CD14-positive monocyte (primary cell): ENCODE measurements at places on chromosomes 6 and 20. TPM values are rescaled to one million over a fixed set of nuclear protein-coding genes. Genes with fewer than 3 reads are reported as not detected.

- no peaks in the 10 kb centered on the region for H3K27me3 ChIP-seq
- H3K36me3 ChIP-seq, result no peaks in the 10 kb centered on the region
- peaks cover 97% of the 10 kb centered on the region for H3K4me1 ChIP-seq
- no peak for DNase-seq
- H3K4me3 ChIP-seq, result no peak overlapping the region
- H3K27ac ChIP-seq, result no peak overlapping the region
These were observed 188.4 kb downstream of the JARID2 start for GRCh38 chr6:15434263-15434662.

GRCh38 chr20:914727-915498 lies 1.2 kb downstream of the ANGPT4 start:
- peaks cover 36% of the 10 kb centered on the region for H3K4me1 ChIP-seq
- H3K36me3 ChIP-seq, result no peaks in the 10 kb centered on the region
- no peaks in the 10 kb centered on the region for H3K27me3 ChIP-seq
- H3K4me3 ChIP-seq, result peak overlapping the region; percentile 36
- peak; percentile 12 for DNase-seq
- no peak overlapping the region for H3K27ac ChIP-seq

DNA sequence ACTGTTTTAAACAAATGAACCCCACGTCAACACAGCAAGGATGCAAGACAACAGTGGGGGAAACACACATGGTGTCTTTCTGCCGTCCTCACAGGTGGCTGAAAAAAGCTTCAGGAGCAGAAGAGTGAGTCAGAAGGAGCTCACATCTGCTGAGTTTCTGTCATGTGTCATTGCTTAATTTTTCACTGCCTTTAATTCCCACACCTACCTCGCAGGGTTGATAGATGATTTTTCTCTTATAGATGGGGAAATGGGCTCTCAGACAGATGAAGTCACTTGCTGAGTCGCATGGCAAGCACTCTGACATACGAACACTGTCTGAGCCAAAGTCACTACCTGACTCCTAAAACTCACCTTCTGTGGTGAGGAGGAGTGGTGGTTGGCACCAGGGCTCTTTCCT lies 28.3 kb upstream of the CARMIL1 start:
- H3K4me3 ChIP-seq, result no peak overlapping the region
- DNase-seq, result no peak
- H3K36me3 ChIP-seq, result no peaks in the 10 kb centered on the region
- H3K4me1 ChIP-seq, result no peaks in the 10 kb centered on the region

Gene DDO
- 0.75 and 0.95 TPM in 2 replicates for polyA plus RNA-seq

- DNase-seq, result no peak
- H3K4me1 ChIP-seq, result no peaks in the 10 kb centered on the region
- no peaks in the 10 kb centered on the region for H3K36me3 ChIP-seq
- H3K27me3 ChIP-seq, result no peaks in the 10 kb centered on the region
These were observed 61.8 kb downstream of the AKAP12 start for GRCh38 chr6:151301547-151301946.

DNA sequence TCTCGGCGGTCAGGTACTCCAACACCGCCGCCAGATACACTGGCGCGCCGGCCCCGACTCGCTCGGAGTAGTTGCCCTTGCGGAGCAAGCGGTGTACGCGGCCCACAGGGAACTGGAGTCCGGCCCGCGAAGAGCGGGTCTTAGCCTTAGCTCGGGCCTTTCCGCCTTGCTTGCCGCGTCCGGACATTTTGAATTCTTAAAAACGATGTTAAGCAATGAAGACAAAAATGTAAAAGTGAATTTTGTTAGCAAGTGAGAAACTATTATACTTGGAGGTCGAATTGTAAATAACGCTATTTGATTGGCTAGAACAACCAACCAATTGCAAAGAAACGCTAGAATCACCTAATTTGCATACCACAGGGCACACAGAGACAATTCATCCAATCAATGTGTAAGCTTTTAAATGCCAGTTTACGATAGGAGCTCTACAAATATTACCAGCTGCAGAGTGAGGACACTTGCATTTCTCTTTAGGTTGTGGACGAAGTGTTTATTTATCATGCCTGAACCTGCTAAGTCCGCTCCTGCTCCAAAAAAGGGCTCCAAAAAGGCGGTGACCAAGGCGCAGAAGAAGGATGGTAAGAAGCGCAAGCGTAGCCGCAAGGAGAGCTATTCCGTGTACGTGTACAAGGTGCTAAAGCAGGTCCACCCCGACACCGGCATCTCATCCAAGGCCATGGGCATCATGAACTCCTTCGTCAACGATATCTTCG lies 112.0 kb downstream of the HFE start:
- H3K4me3 ChIP-seq, result peak overlapping the region; percentile 93
- no peaks in the 10 kb centered on the region for H3K36me3 ChIP-seq
- peak; percentile 91 for DNase-seq
- peaks cover 69% of the 10 kb centered on the region for H3K4me1 ChIP-seq
- H3K27me3 ChIP-seq, result no peaks in the 10 kb centered on the region

GRCh38 chr20:8097307-8097706 lies 34.8 kb upstream of the PLCB1 start:
- H3K27ac ChIP-seq, result no peak overlapping the region
- no peak for DNase-seq
- peaks cover 6% of the 10 kb centered on the region for H3K4me1 ChIP-seq
- H3K27me3 ChIP-seq, result no peaks in the 10 kb centered on the region
- no peak overlapping the region for H3K4me3 ChIP-seq
- H3K36me3 ChIP-seq, result no peaks in the 10 kb centered on the region

GRCh38 chr20:51426718-51427650 lies 115.5 kb downstream of the NFATC2 start:
- H3K27ac ChIP-seq, result no peak overlapping the region
- H3K4me3 ChIP-seq, result no peak overlapping the region
- H3K36me3 ChIP-seq, result no peaks in the 10 kb centered on the region
- no peaks in the 10 kb centered on the region for H3K4me1 ChIP-seq

- H3K27ac ChIP-seq, result no peak overlapping the region
- H3K4me1 ChIP-seq, result peaks cover 29% of the 10 kb centered on the region
- DNase-seq, result no peak
- no peaks in the 10 kb centered on the region for H3K36me3 ChIP-seq
- H3K4me3 ChIP-seq, result no peak overlapping the region
- H3K27me3 ChIP-seq, result no peaks in the 10 kb centered on the region
These were observed 96.5 kb downstream of the SNAP25 start for GRCh38 chr20:10315138-10315537.

DNA sequence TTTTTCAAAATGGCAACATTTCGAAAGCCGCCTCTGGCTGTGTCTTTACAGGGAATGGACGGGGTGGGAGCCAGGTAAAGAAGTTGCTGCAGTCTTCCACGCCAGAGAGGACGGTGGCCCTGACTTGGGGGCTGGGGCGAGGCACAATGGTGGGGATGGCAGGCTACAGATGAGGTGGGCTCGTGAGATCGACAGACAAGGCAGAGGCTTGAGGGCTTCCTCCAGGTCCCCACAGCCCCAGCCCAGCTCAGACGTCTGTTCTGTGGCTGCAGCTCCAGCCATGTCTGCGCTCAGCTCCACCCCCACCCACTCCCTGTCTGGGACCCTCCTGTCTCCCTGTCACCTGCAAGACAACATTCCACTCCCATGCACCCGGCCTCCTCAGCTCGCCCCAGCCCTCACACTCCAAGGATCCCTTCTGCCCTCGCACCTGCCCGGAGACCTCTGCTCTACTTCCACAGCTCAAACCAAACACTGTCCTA lies 7.4 kb upstream of the C20orf144 start:
- H3K4me3 ChIP-seq, result no peak overlapping the region
- H3K27me3 ChIP-seq, result no peaks in the 10 kb centered on the region
- H3K36me3 ChIP-seq, result no peaks in the 10 kb centered on the region
- DNase-seq, result no peak
- no peak overlapping the region for H3K27ac ChIP-seq
- H3K4me1 ChIP-seq, result no peaks in the 10 kb centered on the region

GRCh38 chr6:118319894-118320649 lies 228.0 kb upstream of the PLN start:
- no peaks in the 10 kb centered on the region for H3K27me3 ChIP-seq
- no peaks in the 10 kb centered on the region for H3K4me1 ChIP-seq
- H3K27ac ChIP-seq, result no peak overlapping the region
- DNase-seq, result no peak
- H3K4me3 ChIP-seq, result no peak overlapping the region

DNA sequence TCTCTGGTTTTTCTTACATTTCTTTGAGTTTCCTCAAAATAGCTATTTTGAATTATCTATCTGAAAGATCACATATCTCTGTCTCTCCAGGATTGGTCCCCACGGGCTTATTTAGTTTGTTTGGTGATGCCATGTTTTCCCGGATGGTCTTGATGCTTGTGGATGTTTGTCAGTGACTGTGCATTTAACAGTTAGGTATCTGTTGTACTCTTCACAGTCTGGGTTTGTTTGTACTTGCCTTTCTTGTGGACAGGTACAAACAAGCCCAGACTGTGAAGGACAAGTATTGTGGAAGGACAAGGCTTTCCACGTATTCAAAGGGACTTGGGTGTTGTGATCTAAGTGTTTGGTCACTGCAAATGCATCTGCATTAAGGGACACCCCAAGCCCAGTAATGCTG lies 49.9 kb upstream of the TOP1 start:
- DNase-seq, result no peak
- no peaks in the 10 kb centered on the region for H3K4me1 ChIP-seq
- H3K27ac ChIP-seq, result no peak overlapping the region
- no peaks in the 10 kb centered on the region for H3K36me3 ChIP-seq

- no peak overlapping the region for H3K27ac ChIP-seq
- H3K4me3 ChIP-seq, result no peak overlapping the region
- DNase-seq, result no peak
- no peaks in the 10 kb centered on the region for H3K27me3 ChIP-seq
These were observed 301.9 kb upstream of the SGK1 start for GRCh38 chr6:134619789-134620188.

GRCh38 chr6:62803094-62803493 lies 408.2 kb upstream of the FKBP1C start:
- H3K27ac ChIP-seq, result no peak overlapping the region
- no peaks in the 10 kb centered on the region for H3K4me1 ChIP-seq
- no peaks in the 10 kb centered on the region for H3K36me3 ChIP-seq
- no peak overlapping the region for H3K4me3 ChIP-seq
- no peaks in the 10 kb centered on the region for H3K27me3 ChIP-seq

Gene NKX2-4
- polyA plus RNA-seq, result not detected in 2 replicates

DNA sequence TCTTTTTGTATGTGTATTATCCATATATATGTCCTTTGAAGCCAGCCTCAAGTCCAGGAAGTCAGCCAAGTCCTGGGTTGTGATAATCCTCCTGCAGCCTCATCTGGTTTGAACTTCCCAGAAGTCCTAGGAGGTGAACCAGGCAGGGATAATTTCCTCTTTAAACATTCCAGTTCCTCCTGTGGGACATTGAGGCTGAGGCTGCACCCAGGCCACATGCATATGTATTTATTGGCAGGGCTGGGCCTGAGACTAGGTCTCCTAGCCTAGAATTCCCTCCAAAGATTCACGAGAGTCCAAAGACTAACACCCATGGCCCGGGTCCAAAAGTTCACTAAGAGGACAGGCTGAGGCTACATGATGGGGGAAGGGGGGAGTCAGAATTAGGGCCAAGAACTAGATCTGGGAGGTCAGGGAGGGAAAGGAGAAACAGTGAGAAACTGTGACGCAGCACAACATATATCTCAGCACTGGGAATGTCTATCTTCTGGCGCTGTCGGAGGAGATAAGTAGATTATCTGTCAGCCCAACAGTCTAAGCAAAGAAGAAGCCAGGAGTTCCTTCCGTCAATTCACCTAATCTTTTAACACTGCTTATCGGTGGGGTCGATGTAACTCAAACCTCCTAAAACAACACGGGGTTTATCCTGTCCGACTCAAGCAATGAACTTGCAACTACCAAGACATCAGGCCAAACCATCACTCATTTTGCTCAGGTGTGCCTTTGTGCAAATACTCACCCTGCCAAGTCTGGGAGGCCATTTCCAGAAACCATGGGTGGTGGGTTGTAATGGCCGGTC lies 43.3 kb downstream of the SNX5 start:
- H3K27me3 ChIP-seq, result no peaks in the 10 kb centered on the region
- no peak for DNase-seq
- no peaks in the 10 kb centered on the region for H3K36me3 ChIP-seq
- H3K27ac ChIP-seq, result no peak overlapping the region
- H3K4me3 ChIP-seq, result no peak overlapping the region

DNA sequence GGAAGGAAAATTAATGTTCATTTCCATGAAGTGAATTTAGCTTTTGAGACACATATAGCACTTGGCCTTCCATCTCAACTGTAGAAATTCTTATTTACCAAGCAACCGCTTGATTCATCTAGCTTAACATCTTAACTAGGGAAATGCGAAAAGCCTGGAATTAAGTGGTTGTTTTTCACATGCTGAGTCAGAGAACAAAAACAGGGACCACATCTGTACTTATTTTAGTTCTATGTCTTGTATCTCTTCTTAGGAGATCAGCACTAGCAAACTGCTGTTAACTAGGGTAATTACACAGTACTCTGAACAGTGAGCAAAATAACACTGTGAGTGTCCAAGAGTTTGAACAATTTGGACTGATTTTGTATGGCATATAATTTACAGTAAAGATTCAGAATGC lies 590.9 kb upstream of the NRSN1 start:
- no peak overlapping the region for H3K27ac ChIP-seq
- no peaks in the 10 kb centered on the region for H3K36me3 ChIP-seq
- no peaks in the 10 kb centered on the region for H3K4me1 ChIP-seq
- no peaks in the 10 kb centered on the region for H3K27me3 ChIP-seq
- DNase-seq, result no peak

GRCh38 chr6:111793711-111794111 lies 79.5 kb downstream of the FYN start:
- peaks cover 8% of the 10 kb centered on the region for H3K4me1 ChIP-seq
- DNase-seq, result no peak
- no peak overlapping the region for H3K4me3 ChIP-seq
- no peaks in the 10 kb centered on the region for H3K27me3 ChIP-seq

GRCh38 chr6:107985701-107986100 lies 27.7 kb upstream of the SEC63 start:
- no peaks in the 10 kb centered on the region for H3K27me3 ChIP-seq
- H3K27ac ChIP-seq, result no peak overlapping the region
- no peak for DNase-seq
- H3K4me3 ChIP-seq, result no peak overlapping the region
- no peaks in the 10 kb centered on the region for H3K4me1 ChIP-seq

GRCh38 chr20:38249536-38250310 lies 10.8 kb downstream of the KIAA1755 start:
- H3K27me3 ChIP-seq, result no peaks in the 10 kb centered on the region
- H3K27ac ChIP-seq, result no peak overlapping the region
- DNase-seq, result no peak
- no peaks in the 10 kb centered on the region for H3K36me3 ChIP-seq
- H3K4me1 ChIP-seq, result peaks cover 32% of the 10 kb centered on the region
- no peak overlapping the region for H3K4me3 ChIP-seq

DNA sequence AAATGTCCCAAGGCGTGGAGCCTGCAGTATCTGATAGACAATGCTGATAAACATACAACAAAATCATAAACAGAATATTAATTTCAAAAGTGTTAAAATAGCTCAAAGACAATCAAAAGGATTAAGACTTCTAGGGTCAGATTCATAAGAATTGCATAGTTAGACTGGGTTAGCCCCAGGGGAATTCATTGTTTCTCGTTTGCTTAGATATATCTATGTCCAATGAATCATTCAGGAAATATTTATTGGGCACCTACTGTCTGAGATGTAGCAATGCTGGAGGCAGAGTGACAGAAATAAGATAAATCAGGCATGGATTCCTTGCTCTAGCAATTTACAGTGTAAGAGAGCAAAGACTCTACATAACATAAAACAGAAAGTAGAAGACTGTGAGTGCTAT lies 124.4 kb upstream of the PRL start:
- H3K4me1 ChIP-seq, result no peaks in the 10 kb centered on the region
- H3K27me3 ChIP-seq, result no peaks in the 10 kb centered on the region
- no peak for DNase-seq
- no peaks in the 10 kb centered on the region for H3K36me3 ChIP-seq
